ENCODE measurements at places on chromosomes 5 and 9.

GRCh38 chr5:151002250-151002649 lies 18.1 kb upstream of the GPX3 start:
- DNase-seq, result no peak

- no peak for DNase-seq
Measured at GRCh38 chr5:34487159-34487879, 168.8 kb upstream of the RAI14 start.

DNA sequence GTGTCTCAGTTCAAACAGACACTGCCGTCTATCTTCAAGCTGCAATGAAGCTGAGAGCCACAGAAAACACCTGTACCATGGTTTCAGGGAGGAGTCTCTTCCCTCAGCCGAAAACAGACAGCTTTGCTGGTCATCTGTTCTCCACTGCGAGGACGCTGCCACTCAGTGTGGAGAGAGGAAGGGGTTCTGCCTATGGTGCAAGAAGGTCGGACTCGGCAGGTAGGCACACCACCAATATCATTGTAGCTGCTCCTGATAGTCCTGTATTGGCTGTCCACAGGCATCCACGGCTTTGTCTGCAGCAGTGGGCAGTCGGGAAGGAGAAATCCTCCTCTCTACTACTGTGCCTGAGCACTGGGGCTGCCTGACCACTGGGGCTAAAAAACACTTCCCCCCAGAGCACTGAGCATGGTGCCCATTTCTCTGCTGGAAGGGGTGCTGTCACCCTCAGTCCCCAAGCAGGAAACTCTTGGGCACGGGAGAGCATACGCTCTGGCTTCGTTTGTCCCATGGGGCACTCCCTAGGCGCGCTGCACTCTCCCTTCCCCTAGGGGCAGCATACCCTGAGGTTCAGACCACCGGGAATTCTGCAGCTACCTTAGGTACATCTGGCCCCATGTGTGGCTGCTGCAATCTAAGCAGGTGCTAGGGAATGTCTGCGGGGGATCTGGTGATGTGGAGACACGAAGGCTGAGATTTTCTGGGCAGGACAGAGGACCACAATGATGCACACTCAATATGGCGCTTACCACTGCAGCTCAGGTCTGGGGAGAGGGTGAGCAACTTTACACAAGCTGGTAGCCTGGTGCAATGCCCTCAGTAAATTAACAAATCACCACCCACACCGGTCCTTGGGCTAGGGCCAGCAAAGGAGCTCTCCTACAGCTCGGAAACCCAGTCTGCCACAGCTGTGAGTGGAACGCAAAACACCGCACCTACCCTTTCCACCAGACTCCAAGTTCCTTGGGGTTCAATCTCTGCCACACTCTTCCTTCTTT lies 880.9 kb upstream of the SEMA6A start:
- no peak for DNase-seq

DNA sequence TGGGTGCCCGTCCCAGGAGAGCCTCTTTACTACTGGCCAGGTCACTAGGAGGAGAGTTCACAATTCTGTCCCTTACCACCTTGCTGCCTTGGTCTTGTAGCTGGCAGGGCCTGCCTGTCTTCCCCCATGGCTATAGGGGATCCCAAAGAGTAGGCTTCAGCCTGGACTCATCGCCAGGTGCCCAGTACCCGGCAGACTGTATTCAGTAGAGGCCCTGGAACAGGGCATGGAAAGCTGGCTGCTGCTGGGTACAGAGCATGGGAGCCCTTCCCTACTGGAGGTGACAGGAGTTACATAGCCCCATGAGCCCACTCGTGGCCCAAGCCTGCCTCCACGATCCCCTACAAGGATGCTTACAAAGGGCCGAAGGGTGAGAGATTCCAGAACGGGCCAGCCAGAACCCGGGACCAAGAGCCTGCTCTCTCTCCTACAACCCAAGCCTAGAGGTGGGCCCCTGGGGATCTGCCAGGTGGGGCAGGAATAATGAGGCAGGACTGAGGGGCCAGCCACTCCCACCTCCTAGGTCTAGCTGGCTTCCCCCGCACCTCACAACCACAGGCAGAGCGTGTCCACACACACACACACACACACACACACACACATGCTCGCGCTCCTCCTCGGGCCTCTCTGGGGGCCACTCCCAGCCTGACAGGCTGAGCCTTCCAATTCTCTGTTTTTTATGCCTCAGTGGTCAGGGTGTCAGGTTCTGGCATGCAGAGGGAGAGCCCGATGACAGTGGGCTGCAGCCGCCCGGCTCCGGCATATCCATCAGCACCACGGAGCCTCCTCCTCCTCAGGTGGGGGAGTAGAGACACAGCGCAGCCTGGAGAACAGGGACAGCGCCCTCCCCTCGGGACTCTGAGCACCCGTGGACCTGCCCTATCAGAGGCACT lies 186.0 kb downstream of the PAX5 start:
- peak; percentile 77 for DNase-seq

- no peak for DNase-seq
Measured at GRCh38 chr9:13432904-13433303, 153.4 kb upstream of the MPDZ start.

DNA sequence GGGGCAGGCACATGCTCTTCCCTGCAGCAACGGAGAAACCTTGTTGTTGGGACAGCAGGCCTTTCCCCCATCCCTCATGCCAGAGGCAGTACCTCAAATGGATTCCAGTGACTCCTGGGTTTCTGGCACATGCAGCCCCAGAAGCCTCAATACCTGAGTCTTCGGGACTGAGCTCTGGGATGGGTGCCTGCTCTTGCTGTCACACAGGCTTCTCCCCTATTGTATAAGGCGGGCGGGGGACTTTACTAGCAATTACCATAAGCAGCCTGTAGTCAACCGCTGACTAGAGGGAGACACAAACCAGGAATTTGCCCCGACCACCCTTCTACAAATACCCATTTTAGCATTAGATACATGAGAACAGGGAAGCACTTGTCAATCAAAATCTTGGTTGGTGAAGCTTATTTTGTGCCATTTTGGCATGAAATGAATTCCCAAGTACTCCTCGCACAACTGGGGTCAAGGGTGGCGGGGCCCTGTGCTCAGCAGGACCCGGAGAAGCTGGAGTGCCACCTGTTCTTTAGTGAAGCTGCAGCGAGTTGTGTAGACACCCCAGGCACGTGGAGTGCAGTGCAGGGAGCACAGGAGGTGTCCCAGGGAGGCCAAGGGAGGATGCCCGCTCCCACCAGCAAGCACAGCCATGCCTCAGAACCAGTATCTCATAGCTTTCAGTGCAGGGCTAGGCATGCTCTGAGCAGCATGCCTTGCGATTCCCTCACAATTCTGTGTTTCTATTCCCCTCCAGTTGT lies 21.2 kb downstream of the S1PR3 start:
- no peak for DNase-seq

Measured in NCI-H526 treated with DMSO at 0.1 percent for 48 hours (cell line).